ENCODE measurements at places on chromosomes 1 and 21.

- no peak for DNase-seq
Measured at GRCh38 chr1:50419907-50420677, 3.2 kb downstream of the DMRTA2 start.

GRCh38 chr1:223217781-223218180 lies 74.7 kb upstream of the TLR5 start:
- DNase-seq, result no peak

GRCh38 chr21:33293811-33294216 lies 27.6 kb downstream of the IL10RB start:
- DNase-seq, result no peak

- no peak for DNase-seq
Measured at GRCh38 chr1:160835751-160836150, 26.9 kb downstream of the CD244 start.

GRCh38 chr1:174258148-174258550 lies 98.8 kb downstream of the RABGAP1L start:
- no peak for DNase-seq

- no peak for DNase-seq
Measured at GRCh38 chr1:2127187-2128145, 67.1 kb downstream of the FAAP20 start.

DNA sequence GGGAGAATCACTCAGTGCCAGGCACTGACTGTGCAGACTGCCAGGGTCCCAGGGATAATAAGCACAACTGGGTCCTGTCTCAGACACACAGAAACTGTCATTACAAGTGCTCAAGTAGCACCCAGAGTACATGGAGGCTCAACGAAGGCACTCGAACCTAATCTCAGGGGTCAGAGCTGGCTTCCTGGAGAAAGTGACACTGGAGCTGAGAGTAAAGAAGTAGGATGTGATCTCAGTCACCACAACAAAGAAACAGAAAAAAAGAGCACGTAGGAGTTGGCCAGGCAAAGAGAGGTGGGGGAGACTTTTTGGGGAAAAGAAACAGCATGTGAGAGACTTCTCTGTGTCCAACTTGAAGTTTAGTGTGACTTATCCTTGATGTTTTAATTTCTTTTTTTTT lies 1.3 kb downstream of the CATSPER4 start:
- no peak for DNase-seq

- DNase-seq, result no peak
Measured at GRCh38 chr1:118992868-118993699, 4.9 kb upstream of the TBX15 start.

- DNase-seq, result no peak
Measured at GRCh38 chr21:23968008-23968407, 1639.3 kb downstream of the MRPL39 start.

DNA sequence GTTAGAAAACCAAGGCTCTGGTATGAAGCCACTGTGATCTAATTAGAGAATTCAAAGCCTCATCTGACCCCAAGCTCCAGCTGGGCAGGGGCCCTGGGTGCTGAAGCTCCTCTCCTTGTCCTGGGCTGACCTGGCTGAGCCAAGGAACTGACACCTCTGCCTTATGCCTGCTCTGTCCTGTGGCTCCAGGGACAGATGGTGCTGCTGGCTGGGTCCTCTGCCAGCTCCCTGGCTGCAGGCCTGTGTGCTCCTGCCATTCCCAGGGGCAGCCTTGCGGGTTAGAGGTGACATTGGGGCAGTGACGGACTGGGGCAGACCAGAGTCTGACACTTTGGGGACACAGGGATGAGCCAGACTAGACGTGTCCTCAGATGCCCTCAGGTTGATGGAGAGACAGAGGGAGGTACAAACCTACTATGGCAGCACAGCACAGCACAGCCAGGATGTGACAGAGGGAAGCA lies 11.8 kb downstream of the ACOT11 start:
- no peak for DNase-seq

DNA sequence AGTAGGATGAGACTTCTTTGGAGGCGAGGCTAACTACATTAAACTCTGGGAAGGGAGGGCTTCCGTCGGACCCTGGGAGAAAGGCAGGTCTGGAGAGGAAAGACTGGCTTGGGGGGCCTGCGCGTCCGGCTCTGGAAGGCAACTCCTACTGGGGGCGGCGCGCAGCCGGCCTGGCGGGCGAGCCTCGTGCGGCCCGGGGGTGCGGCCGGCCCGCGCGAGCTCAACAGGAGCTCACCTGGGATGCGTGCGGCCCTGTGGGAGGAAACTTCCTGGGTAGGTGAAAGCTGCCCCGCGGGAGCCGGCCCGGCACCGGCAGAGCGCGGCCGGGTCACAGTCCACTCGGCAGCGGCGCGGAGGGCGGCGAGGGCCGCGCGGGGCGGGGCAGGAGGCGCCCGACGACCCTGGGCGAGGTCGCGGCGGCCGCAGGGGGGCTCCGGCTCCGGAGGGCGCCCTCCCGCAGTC lies 449 bp downstream of the EPS15 start:
- DNase-seq, result no peak

GRCh38 chr1:205623646-205624045 lies 8.2 kb downstream of the ELK4 start:
- DNase-seq, result no peak

- DNase-seq, result no peak
Measured at GRCh38 chr1:167734227-167734626, 12.4 kb downstream of the MPZL1 start.

- DNase-seq, result no peak
Measured at GRCh38 chr1:15452866-15453571, 3.5 kb upstream of the CELA2A start.

- DNase-seq, result no peak
Measured at GRCh38 chr1:168775366-168775765, 46.4 kb upstream of the DPT start.

DNA sequence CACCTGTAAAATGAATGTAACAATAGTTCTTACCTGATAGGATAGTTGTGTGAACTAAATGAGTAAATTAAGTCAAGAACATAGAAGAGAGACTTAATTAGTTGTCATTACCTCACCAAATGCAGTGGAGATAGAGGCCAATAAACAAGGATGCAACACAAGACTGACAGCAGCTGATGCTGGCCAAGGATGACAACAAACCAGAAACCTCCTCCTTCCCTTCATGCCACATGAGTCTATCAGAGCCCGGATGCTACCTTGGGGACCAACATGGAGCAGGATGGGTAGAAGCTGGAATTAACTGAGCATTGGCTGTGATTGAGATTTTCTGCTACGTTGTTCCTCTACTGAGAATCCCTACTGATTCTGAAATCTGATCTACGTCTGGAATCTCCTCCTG lies 30.3 kb upstream of the USP1 start:
- DNase-seq, result no peak

- no peak for DNase-seq
Measured at GRCh38 chr1:76632136-76632535, 235.1 kb upstream of the ST6GALNAC5 start.

DNA sequence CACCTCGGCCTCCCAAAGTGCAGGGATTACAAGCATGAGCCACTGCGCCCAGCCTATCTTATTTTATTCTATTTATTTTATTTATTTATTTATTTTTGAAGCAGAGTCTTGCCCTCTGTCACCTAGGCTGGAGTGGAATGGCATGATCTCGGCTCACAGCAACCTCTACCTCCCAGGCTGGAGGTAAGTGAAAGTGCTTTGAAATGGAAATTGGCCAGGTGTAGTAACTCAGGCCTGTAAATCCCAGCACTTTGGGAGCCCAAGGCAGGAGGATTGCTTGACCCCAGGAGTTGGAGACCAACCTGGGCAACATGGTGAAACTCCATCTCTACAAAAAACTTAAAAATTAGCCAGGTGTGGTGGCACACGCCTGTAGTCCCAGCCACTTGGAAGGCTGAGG lies 5.1 kb upstream of the DSTYK start:
- DNase-seq, result no peak

DNA sequence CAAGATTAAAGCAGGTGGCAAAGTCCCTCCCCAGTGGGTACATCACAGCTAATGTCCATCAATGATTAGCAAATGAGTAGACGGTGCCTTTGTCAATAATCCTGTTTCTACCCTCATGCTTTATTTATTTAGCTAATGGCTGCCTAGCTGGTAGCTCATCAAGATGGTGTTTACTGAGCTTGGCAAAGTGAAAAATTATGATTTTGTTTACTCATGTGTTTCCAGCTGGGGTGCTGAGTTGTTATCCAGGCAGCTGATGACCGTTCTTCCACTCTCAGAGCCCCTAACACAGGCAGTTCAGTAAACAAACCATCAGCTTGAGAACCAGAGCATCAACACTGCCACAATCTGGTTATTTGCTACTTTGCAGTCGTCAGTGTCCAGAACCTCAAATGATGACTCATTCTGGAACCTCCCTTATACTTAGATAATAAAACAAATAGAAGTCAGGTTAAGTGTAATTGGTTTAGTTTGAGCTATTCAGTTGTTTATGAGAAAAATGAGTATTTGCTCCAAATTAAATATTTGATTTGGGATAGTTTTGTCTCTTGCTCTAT lies 163.9 kb downstream of the ST6GALNAC5 start:
- no peak for DNase-seq

DNA sequence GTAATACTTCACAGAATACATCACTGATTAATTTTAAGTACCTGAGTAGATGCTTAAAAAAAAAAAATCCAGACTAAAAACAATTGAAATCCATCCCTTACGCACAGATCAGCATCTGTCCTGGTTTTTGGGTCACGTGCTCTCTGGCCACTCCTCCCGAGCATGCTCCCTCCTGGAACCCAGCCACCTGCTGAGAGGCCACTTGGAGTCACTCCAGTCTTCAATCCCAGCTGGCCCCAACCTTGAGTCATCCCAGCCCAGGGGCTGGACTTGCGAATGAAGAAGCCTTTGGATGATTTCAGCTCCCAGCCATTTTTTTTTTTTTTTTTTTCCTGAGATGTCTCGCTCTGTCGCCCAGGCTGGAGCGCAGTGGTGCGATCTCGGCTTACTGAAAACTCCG lies 8.9 kb downstream of the MAP1LC3C start:
- DNase-seq, result no peak

GRCh38 chr1:180945151-180945550 lies 32.5 kb downstream of the KIAA1614 start:
- no peak for DNase-seq

- no peak for DNase-seq
Measured at GRCh38 chr1:160168609-160169369, 17.4 kb downstream of the ATP1A4 start.

DNA sequence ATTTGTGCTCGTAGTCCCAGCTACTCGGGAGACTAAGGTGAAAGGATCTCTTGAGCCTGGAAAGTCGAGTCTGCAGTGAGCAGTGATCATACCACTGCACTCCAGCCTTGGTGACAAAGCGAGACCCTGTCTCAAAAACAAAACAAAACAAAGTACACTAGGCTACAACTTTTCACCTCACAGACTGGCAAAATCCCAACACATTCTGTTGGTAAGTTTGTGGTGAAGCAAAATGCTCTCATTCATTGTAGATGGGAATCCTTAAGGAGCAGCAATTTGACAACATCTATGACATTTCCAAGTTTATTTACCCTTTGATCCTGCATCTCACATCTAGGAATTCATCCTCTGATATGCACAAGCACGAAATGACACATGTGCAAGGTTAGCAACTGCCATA lies 20.2 kb upstream of the SLC1A7 start:
- DNase-seq, result no peak

- DNase-seq, result no peak
Measured at GRCh38 chr1:179251675-179252074, 22.2 kb upstream of the ABL2 start.

DNA sequence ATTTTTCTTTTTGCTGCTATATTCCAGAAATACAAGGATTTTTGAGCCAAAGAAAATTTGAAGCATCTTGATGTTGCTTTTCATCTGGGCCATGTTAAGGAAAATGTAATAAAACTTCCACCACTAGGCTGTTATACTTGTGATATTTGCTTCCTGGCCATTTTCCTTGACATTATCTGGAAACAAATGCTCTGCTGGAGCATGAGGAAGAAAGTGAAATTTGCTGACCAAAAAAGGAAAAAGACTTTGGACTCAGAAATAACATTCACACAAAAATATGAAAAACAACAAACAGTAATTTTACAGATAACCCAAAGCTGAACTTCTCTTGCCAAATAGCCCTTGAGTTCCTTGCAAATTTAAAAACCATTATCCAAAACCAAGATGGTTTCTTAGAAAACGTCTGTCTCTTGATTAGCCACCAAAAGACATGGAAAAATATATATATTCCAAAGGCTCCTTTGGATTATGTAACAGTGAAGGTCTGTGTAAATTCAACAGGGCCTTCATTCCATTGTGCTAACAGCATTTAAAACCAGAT lies 344.5 kb downstream of the LMX1A start:
- no peak for DNase-seq

DNA sequence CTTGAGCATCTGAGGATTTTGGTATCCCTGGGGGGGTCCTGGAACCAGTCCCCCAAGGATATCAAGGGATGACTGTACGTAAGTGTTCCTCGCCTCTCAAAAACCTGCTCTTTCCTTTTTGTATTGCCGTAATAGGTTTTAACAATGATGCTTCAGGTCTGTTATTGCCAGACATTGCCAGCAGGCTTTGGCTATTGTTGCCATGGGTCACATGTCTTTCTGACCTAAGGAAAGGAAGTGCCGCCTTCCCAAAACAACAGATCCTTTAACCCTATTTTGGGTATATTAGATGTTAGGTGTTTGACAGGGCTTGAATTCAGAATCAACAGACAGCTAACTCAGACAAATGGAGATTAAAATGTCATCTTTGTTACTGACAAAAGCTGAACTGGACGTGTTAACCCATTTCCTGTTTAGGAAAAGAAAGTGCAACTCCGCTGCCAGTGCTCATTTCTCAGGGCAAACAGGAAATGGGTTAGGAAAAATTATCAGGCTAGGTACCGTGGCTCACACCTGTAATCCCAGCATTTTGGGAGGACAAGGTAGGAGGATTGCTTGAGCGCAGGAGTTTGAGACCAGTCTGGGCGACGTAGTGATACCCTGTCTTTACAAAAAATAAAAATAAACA lies 12.4 kb upstream of the PRPF38B start:
- no peak for DNase-seq

GRCh38 chr1:221751226-221751887 lies 9.5 kb upstream of the DUSP10 start:
- no peak for DNase-seq

Data from activated CD8-positive, alpha-beta memory T cell treated with anti-CD3 and anti-CD28 coated beads for 1 hour (primary cell).